ENCODE measurements at places on chromosomes 4 and X.

- DNase-seq: no peak
Measured at GRCh38 chr4:24089851-24090534, 200.1 kb upstream of the PPARGC1A start.

- no peak for DNase-seq
Measured at GRCh38 chr4:2287594-2287915, 25.6 kb upstream of the MXD4 start.

GRCh38 chrX:54495814-54496516 lies at the start of gene FGD1:
TSS of gene FGD1 (minus strand) at chrX:54496234. CDS start at chrX:54495432, 802 bp downstream.
- peak; percentile 72 for DNase-seq

DNA sequence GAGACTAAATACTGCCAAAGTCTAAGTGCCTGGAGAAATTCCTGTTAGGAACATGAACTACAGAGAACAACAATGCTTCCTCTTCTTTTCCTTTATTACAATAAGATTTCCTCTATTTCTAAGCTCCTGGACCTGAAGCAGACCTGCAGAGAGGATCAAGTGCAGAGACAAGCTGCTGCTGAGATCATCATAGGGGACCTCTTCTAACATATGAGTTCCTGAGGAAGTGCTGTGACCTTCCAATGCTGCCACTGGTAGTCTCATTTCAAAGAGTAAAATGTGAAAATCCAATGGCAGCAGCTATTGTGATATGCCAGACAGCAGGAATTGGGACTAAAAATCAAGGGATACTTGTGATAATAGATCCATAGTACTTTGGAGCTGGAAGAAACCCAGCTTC lies 28.0 kb downstream of the CCNG2 start:
- DNase-seq: no peak

DNA sequence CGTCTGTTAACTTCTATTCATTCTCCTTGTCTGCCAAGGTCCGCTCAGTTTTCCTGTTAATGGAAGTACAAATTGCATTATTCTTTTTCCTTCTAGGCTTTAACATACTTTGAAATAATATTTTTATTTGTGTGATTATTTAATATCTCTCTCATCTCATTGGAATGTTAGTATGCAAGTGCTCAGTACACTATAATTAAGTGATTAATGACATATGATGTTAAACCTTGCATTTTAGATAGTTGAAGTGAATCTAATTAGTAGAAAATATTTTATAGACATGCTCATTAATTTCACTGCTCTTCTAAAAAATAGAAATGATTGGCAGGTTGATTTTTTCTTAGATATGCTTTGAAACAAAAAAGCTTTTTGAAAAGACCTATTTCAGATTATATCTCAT lies 1079.8 kb downstream of the RAPGEF2 start:
- DNase-seq: no peak

GRCh38 chrX:10617999-10618351 lies 2.4 kb downstream of the MID1 start:
- DNase-seq: no peak

DNA sequence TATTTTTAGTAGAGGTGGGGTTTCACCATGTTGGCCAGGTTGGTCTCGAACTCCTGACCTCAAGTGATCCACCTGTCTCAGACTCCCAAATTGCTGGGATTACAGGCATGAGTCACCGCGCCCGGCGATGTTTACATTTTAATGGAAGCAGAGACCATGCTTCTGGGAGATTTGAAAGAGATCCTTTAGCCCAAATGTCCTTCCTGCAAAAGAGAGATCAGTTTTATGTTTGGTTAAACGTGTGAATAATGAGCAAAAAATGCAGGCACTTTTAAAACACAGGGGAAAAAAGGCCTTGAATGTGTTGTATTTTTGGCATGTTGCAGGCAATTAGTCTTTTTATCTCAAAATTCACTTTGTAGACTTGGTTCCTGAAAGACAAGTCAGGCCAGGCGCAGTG lies 95.8 kb upstream of the ELOVL6 start:
- no peak for DNase-seq

GRCh38 chrX:150610043-150610442 lies 41.6 kb downstream of the MTM1 start:
- DNase-seq: no peak

Data from D721Med (cell line).